Activated CD4-positive, alpha-beta T cell treated with anti-CD3 and anti-CD28 coated beads for 1 hour (primary cell): ENCODE measurements at places on chromosomes 7 and 10.

GRCh38 chr10:80504158-80504811, 33.4 kb upstream of the SH2D4B start:
- DNase-seq, result no peak

- DNase-seq, result peak; percentile 27
Observed at GRCh38 chr7:96075510-96076349, 246.2 kb downstream of the SLC25A13 start.

DNA sequence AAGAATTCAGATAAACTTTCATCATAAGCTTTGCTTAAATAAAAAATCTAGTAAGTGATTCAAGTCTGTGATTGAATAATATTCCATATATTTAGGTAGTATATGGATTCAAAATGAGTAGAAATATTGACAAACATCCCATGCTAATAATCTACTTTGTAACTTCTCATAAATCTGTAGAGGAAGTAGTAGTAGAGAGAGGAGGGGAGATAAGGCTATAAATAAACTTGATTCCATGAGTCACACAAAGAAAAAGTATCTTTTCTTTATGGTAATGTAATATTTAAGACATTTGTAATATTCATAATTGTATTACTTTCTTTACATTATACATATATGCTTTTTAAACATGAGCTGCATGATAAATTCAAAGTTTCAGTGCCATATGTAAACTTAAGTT, 25.6 kb upstream of the CD36 start:
- DNase-seq, result no peak

GRCh38 chr7:69692611-69693010, 94.3 kb downstream of the AUTS2 start:
- DNase-seq, result no peak

DNA sequence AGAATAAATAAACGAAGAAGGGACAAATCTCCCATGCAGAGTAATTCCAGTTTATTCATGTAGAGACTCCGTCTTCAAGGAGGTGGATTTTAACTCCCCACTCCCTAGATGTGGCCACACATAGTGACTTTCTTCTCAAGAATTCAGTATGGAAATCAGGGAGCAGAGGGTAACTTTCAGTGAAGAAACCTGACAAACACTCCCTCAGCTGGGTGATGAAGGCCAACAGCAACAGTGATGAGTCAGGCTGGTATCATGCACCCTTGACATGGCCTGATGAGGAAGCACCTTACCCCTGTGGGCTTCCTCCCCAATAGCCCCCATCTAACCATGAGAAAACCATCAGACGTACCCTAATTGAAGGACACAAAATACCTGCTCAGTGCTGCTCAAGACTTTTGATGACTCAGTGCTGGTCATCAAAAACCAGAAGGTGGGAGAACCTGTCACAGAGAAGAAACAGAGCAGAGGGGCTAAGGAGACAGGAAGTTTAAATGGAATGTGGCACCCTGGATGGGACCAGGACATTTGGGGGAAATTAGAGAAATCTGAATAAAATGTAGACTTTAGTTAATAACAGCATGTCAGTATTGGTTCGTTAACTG, 50.6 kb downstream of the ADAMTS14 start:
- DNase-seq, result no peak

DNA sequence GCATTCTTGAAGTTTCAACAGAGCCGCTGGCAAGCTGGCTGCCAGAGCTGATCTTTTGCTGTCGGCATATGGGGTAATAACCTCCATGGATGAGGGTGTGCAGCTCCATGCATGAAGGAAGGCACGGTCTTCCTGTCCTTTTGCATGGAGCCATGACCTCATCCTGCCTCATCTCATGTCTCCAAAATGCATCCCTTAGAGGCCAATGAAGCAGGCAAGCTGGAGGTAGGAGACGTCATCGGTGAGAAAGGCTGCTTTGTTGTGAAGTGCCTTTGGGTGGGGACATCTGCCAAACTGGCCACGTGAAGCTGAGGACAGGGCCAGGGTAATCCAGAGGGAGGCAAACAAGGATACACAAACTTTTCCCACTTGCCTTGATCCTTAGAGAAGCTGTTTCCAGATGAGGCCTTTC, 161.5 kb upstream of the TBX20 start:
- no peak for DNase-seq

DNA sequence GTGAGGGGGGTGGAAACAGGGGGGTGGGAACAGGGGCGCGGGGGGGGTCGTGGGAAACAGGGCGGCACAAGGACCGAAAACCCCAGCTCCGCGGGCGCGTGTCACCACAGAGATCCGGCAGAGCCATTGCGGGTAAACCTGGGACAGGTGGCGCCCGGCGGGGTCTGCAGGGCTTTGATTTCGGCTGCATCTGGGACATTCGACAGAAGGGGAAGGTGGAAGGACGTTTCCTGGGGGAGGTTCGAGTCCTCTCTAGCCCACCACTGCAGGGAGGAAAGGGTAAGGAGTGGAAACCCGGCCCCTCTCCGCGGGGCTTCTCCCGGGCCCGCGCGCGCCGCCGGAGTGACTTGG, 7.5 kb downstream of the NKX2-3 start:
- DNase-seq, result no peak

DNA sequence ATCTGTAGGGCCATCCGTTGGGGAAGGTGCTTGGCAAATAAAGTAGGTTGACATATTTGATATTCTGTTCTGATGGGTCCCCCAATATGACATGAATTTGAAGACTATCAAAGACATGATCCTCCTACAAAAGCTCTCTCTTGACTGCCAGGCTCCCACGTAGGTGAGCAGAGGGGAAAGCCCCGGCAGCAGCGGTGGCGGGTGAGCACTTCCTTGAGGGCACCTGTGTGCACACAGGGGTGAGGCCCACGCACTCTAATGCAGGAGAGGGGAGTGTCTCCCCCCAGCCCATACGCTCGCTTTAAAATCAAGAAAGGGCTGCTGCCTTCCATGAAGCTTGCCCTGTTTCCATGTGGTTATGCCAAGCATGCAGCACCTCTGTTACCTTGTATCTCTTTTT, 100.4 kb downstream of the TAX1BP1 start:
- no peak for DNase-seq

GRCh38 chr10:74371696-74372095, 220.7 kb downstream of the ADK start:
- DNase-seq, result no peak

DNA sequence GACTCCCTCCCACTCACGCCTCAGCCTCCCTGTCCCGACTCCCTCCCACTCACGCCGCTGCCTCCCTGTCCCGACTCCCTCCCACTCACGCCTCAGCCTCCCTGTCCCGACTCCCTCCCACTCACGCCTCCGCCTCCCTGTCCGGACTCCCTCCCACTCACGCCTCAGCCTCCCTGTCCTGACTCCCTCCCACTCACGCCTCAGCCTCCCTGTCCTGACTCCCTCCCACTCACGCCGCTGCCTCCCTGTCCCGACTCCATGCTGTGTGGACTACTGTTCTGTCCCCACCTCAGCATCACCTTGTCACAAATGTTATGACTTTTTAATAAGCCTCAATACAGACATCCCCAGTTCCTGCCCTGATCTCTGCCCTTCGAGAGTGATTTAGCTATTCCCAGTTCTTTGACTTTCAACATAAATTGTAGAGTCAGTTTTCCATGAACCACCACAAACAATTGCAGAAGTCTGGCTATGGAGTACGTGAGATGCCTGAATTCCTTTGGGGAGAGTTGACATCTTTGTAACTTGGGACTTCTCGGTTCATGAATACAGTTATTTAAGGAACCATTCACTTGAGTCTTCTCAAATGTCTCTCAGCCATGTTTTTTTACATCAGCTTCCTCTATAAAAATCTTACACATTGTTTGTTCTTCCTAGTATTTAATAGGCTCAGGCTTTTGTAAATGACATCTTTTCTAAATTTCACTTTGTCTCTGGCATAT, 71.9 kb downstream of the FOXL3 start:
- DNase-seq, result no peak

DNA sequence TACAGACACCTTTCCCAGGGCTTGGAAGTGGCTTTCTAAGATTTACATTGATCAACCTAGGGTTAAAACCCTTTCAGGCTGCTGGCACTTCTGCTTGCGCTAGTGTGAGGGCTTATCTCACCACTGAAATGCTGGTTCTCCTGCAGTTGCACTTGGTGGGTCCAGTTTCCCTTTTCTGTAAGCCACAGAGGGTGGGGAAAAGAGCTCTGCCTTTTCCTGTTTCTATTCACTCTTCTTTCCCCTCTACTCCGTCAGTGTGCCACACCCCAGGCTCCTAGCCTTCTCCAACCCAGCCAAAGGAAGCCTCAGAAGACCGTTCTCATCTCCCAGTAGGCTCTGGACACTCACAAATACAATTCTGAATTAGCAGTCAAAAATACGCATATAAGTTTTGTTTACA, 19.0 kb upstream of the CAPZA2 start:
- DNase-seq, result no peak

DNA sequence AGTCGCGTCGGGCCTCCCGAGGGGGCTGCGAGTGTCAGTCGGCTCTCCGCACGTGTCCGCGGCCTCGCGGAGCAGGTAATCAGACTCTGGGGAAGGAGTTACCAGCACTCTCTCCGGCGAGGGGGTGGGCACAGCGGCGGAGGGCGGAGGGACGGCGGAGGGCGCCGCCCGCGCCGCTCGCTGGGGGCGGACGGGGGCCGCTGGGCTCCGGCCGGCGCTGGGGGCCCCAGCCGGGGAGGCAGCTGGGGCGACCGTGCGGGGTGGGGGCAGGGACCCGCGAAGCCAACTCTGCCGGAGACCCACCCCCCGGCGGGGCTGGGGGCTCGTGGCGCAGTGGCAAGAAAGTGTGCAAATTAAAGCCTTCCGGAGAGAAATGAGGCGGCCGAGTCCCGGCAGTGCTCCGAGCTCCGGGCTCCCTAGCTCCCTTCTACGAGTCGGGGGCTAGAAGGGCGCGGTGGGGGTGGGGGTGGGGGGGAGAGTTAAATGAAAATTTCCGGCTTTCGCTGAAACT, at the start of gene CDK6:
CDK6 (minus strand) TSS at position 85 of the 511 bp plus-strand sequence. CDS start 3,250 bp downstream, outside the sequence.
- DNase-seq, result peak; percentile 41

DNA sequence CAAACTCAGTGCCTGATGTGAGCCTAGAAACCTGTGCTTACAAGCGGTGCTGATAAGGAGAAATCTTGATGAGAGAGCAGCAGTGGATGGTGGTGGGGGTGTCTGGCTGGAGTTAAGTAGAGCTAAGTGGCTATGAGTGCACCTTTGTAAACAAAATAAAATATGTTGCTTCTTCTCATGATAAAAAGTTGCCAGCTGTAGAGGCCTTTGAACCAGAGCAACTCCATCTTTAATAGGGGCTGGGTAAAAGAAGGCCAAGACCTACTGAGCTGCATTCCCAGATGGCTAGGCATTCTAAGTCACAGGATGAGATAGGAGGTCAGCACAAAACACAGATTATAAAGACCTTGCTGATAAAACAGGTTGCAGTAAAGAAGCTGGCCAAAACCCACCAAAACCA, 107.6 kb upstream of the FAM3C start:
- no peak for DNase-seq

- no peak for DNase-seq
Observed at GRCh38 chr10:112711366-112711765, 238.7 kb upstream of the TCF7L2 start.

GRCh38 chr7:140635816-140636215, 4.8 kb downstream of the DENND2A start:
- no peak for DNase-seq

GRCh38 chr10:56096226-56096517, 264.9 kb downstream of the ZWINT start:
- no peak for DNase-seq

DNA sequence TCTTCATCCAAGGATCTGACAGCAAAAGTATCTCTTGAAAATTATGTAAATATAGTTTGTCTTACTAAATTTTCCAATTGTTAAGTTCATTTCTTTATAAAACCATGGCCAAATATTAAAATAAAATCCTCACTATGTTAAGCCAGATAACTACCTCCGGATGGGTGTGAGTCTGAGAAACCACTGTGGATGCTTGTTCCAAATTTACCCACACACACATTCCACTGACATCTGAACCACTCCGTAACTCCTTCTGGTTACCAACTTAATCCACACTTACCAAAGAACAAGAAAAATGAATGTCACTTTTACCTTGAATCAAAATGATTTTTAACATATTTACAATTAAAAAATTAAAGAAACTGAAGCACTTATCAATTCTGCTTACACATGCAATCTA, 19.7 kb downstream of the CYTH3 start:
- no peak for DNase-seq

- no peak for DNase-seq
Observed at GRCh38 chr7:74399006-74399405, 54.7 kb upstream of the GTF2IRD1 start.

GRCh38 chr7:373818-374705, 84.1 kb downstream of the FOXL3 start:
- no peak for DNase-seq

DNA sequence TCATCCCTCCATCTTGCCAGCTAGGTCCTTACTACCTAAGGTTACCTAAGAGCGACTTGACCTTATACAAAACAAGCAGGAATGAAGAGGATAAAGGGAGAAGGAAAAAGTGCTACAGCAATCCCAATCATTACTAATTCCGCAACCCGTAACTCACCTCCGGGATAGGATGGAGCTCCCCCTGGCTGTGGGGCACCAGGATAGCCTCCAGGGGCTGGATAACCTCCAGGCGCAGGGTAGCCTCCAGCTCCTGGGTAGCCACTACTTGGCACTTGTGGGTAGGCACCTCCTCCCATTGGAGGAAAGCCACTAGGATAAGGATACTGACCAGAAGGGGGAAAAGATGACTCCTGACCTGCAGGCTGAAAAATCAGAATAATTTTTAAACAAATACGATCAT, 15.8 kb downstream of the ANXA7 start:
- DNase-seq, result no peak

DNA sequence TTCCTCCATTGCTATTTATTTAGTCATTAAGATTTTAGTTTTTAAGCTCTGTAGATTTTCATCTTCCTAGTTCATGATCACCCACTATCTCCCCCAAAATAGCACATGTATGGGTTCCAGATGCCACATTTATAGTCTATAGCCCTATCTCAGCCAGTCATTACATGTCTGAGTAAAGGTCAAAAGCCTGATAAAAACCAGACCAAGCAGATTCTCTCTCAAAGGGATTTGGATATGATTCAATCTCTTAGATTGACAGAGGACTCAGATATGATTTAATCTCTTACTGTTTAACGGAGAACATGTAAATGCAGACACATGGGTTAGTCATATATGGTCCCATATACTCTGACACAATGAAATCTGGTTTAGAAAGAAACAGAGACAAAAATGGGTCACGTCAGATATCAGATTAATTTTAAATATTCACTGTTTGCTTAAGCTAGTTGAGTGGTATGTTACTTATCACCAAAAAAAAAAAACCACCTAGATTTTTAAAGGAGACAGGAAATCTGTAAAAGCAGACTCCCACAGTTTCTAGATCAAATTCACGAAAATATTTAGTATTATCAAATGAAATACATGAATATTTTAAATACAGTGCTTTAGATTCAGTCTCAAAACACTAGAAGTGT, 107.0 kb upstream of the LRRN3 start:
- no peak for DNase-seq
